Stimulated activated CD4-positive, alpha-beta T cell treated with anti-CD3 and anti-CD28 coated beads, Interleukin-2, amount 100 ng/mL, for 24 hours (primary cell): ENCODE measurements at places on chromosomes 1 and 21.

- DNase-seq = no peak
These were observed 9.7 kb downstream of the HSD11B1 start for GRCh38 chr1:209714338-209714737.

GRCh38 chr1:61142043-61142440, 59.7 kb downstream of the NFIA start:
- no peak for DNase-seq

GRCh38 chr1:23422941-23423340, 1.6 kb downstream of the TCEA3 start:
- DNase-seq = no peak

DNA sequence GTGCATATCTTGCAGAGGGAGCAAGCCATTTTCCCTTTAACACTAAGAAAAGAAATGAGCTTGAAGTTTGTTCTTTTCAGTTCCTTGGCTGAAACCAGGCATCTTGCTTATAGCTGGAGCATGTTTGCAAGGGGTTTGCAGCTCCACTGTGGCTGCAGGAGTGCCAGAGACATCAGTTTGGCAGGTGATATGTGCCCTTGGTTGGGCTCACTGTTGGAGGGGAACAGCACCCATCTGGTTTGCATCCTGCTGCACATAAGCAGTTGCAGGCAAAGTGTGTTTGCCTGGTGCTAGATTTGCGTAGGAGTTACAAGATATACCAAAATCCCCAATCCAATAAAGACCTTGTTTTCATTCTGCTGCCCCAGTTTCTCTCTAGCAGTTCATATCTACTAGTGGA, 47.8 kb upstream of the IKBKE start:
- no peak for DNase-seq

- DNase-seq = no peak
These were observed 283.5 kb upstream of the SGIP1 start for GRCh38 chr1:66250478-66250877.

DNA sequence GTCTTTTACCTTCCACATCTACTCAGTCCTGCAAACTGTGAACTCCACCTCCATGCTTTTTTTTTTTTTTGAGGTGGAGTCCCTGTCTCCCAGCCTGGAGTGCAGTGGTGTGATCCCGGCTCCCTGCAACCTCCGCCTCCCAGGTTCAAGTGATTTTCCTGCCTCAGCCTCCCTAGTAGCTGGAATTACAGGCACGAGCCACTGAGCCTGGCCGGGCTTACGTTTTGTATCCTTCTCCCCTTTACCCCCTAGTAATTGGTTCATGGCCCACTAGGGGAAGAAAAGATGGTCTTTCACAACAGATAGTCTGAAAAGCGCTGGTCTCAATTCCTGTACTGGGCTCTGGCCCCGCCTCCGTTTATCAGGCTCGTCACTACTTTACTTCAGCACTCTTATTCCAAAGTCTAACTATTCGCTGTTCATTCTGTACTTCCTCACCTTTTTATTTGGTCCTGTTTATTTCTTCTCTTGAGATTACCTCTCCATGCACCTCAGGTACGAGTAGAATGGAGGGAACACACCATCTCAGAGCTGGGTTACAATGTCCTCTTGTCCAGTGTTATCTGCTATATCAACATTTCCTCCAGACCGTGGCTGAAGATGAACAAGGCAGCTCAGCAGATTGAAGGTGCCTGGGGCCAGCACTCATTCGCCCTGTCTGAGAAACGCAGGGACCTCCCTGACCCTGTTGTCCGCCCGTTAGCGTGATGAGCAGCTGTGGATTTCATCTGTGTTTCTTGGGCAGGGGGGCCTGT, 16.2 kb downstream of the CNST start:
- DNase-seq = no peak

DNA sequence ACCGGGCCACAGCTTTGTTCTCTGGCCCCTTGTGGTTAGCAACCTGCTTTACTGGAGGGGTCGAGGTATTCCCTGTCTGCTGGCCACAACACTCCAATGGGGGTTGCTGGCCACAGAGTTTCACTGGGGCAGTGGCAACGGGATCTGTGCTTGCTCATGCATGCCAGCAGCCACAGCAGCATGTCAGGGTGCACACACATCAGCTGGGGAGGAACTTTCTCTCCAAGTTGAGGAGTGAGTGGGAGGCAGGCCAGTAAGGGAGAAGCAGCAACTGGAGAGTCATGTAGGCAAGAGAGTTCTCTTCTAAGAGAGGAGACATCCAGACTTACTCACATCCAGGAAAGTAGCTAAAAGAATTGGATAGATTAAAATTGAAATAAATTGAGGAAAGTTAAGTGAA, 38.0 kb downstream of the SAMD13 start:
- no peak for DNase-seq

GRCh38 chr1:77888081-77888780, at the start of gene NEXN:
TSS of gene NEXN (plus strand) at chr1:77888624. CDS start at chr1:77916107, 27,483 bp downstream.
- no peak for DNase-seq

DNA sequence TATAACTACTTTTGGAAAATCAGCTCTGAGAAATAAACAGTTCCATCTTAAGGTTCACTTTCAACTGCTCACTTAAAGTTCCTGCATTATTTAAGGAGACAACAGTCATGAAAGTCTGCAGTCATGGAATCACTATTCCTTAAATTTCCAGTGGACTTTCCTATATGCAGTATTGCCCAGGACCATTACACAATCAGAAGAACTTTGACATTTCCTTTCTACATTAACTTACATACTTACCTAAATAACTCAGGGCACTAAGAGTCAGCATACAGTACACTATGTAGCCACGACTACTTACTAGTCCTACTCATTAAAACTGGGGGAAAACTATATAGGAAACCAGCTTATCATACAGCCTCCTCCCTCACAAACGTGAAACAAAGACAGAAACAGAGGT, 220.1 kb downstream of the SLC45A1 start:
- no peak for DNase-seq

DNA sequence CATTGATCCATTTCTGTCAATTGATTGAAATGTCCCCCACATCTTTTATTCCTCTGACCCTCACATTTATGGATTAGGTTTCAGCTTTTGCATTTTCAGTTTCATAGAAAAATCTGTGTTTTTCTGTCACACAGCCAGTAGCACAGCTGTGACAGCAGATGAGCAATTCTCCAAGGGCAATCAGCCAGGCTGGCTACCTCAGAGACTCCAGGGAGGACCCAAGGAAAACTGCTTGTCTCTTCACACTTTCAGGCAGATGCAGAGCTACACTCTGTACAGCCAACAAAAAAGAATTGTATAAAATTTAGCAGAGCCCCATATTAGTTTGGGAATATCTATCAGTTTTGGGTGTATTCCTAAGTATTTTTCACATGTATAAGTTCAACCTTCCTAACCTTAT, 257.2 kb downstream of the LRRC7 start:
- no peak for DNase-seq

DNA sequence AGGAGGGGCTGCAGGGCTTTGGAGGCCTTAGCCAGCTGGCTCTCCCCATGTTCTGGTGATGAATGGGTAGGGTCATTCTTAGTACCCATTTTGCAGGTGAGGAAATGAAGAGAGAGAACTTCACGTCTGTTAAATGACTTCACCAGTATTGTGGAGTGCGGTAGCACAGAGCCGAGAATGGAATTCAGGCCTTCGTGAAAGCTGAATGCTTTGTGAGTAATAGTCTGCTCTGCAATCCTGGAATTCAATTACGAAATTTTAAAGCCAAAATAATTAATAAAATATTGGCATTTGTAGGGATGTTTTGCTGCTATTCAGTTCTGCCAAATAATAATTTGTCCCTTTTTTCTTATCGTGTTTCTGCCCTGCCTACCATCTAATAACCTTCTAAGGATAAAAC, 197.7 kb downstream of the GREM2 start:
- no peak for DNase-seq

- DNase-seq = no peak
These were observed 250.3 kb downstream of the PTPRC start for GRCh38 chr1:198889101-198889500.

GRCh38 chr1:197989058-197989457, 71.9 kb downstream of the LHX9 start:
- no peak for DNase-seq

DNA sequence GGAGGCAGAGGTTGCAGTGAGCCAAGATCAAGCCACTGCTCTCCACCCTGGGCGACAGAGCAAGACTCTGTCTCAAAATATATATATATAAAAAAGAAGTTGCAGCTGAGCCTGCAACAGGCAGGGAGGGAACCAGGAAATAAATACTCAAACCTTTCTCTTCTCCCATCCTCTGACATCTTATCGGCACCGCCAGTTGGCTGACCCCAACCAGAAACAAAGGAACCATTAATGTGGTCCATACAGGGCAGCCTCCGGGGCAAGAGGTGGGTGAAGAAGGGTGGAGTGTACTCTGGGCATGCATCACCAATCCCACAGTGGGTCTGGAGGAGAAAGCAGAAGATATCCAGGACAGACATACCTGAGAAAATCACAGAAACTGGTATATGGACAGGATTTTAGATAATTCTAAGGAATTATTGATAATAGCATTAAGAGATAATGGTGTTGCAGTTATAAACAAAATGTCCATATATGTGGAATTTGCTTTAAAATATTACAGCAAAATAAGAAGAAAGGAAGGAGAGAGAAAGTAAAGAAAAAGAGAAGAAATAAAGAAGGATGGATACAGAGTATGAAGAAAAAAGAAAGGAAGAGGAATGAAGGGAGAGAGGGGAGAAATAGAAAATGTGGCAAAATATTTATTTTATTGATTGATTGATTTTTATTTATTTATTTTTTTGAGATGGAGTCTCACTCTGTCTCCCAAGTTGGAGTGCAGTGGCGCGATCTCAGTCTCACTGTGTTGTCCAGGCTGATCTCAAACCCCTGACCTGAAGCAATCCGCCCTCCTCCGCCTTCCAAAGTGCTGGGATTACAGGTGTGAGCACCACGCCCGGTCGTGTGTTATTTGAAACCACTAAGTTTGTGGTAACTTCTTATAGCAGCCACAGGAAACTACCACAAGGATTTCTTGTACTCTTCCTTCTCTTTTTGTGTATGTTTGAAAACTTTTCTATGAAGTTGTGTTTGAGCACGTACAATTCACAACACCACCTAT, 4.1 kb upstream of the PTAFR start:
- no peak for DNase-seq

DNA sequence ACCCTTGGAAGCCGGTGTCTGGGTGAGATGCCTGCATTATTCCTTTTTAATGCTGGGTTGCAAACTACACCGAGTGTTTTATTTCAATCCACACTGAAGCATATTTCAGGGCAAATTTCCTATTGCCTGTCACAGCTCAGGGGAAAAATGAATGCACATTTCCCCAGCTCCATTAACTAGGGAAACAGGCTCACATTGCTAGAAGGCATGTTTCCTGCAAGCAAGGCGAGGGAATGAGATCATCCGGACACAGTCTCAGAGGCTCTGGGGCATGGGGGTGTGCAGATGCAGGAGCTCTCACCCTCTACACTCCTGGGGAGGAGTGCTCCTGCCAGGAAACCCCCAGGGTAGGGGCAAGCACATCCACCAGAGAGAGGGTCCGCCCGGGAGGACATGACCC, 24.6 kb downstream of the SYT2 start:
- DNase-seq = no peak

- DNase-seq = no peak
These were observed 216.8 kb downstream of the KAZN start for GRCh38 chr1:14815175-14815877.

GRCh38 chr1:231731268-231731667, 104.7 kb downstream of the DISC1 start:
- no peak for DNase-seq

DNA sequence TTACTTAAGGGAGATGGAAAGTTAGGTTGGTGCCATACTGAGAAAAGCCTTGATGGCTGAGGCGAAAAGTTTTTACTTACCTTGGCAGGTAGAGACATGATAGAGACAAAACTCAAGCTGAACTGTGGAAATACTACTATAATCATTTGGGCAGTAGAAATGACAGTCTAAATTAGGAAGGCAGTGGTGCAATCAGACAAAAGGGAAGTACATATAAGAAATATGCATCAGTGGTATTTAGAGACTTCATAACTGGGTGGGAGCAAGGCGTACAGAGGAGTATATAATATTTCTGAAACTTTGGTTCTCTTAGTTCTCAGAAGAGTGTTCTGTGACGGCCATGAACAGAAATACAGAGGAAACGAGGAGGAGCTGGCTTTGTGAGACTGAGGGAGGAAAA, 2.4 kb upstream of the CEP350 start:
- DNase-seq = no peak

- no peak for DNase-seq
These were observed 10.0 kb downstream of the EXOC8 start for GRCh38 chr1:231327617-231328016.

GRCh38 chr1:37073854-37074379, 39.6 kb upstream of the GRIK3 start:
- no peak for DNase-seq

DNA sequence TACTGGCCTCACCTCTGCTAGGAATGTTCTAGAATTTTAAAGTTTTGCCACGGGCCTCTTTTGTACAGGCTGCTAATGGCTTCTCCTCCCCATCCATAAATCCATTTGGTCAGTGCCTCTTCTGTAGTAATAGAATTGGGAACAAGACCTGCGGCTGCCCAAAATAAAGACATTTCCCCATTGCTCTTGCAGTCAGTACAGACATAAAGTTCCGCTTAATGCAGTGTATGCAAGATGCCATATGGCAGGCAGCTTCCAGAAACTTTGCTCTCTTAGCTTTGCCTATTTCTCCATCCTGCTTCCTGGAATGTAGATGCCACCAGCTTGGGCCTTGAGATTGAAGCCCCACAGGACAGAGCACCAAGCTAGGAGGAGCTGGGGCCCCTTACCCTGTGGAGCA, 3.7 kb upstream of the SLC2A5 start:
- DNase-seq = no peak

- no peak for DNase-seq
These were observed 18.2 kb downstream of the KIF17 start for GRCh38 chr1:20699558-20699957.

- DNase-seq = no peak
These were observed 94.0 kb downstream of the IFI44 start for GRCh38 chr1:78743626-78744025.

DNA sequence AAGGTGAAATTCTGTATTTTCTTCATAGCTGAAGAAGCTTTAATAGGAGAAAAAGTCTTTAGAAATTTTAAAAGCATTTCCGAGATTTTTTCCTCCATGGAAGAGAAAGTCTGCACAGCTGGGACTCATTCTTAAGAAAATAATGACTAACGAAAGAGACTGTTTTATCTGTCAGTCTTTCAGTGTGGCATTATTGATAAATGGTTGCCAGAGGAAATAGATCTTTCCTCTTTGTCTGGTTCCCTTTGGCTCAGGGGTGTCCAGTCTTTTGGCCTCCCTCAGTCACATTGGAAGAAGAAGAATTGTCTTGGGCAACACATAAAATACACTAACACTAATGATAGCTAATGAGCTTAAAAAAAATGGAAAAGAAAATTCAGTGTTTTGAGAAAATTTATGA, 49.9 kb downstream of the KDM1A start:
- DNase-seq = no peak

DNA sequence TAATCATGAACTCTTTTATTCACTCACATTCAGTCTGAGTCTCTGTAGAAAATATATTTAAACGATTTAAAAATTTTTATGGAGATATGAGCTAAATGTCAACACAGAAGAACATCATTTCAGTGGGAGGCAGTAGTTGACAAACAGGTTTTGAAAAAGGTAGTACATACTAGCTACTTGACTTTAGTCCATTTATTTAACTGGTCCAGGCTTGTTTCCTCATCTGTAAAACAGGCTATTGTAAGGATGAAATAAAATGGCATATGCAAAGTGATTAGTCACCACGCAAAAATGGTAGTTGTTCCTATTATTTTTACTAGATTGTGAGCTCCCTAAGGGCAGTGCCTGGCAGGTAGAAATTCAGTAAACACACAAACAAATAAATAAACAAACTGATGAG, 75.2 kb downstream of the NTPCR start:
- DNase-seq = no peak

- DNase-seq = no peak
These were observed 188.6 kb downstream of the ZP4 start for GRCh38 chr1:237702161-237702560.
